ENCODE measurements at places on chromosomes 2 and 18.

GRCh38 chr2:3249476-3249962 is 128.1 kb downstream of the EIPR1 start:
- no peak for DNase-seq

DNA sequence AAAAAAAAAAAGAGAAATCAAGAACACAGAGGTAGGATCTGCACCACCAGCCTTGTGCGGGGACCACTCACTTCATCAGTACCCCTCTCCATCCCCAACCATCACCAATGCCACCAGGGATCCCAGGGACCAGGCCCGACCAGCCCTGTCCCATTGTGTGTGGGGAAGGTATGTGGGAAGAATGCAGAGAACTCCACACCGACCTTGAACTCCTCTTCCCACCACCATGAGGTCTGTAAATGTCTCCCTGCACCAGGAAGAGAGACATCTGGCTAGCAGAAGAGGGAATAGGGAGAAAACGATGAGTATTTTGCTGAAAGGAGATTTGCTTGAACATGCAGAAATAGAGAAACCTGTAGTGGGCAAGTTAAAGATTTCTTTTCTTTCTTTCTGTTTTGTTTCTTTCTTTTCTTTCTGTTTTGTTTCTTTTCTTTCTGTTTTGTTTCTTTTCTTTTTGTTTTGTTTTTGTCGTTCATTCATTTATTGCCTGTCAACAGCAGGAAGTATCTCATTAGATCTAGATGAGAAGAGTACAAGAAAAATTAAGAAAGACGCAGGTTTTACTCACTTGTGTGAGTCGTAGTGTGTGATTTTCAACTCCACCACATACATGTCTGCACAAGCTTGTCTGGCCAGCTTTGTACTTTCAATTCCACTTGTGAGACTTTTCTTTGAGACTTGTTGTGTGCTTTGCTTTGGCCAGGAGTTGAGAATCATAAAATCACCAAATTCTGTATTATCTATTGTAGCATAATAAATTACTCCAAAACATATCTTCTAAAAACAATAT is 179.8 kb upstream of the HAAO start:
- DNase-seq: no peak

GRCh38 chr18:9771261-9771976 is 63.3 kb downstream of the RAB31 start:
- DNase-seq: peak; percentile 32

GRCh38 chr2:50723286-50723938 is 308.5 kb downstream of the NRXN1 start:
- no peak for DNase-seq

- no peak for DNase-seq
Measured at GRCh38 chr2:182349268-182349667, 77.6 kb downstream of the PDE1A start.

DNA sequence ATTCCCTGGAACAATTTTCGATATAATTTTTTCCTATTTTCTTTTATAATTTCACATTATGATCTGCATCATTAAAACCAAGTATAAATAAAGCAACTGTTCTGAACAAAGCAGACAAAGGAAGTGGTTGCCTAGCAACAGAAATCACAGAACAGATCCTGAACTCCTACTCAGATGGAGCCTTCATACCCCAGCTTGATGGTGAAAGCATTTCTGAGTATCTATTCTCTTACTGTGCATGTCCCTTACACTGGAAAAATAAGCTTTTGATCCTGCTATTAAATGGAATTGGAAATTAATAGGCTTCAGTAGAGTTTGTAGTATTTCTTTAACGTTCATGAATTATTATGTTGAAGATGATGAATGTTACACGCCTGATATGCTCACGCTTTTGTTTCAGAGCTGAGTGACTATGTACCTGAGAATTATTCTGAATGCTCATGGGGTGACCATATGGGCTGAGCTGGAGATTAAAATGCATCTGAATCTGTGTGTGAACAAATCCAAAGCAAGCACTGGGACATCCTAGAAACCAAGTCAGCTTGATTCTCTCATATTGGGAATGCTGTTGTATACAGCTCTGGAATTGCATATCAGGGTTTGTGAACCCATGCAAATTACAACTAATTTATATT is 254.0 kb downstream of the KCNJ3 start:
- DNase-seq: no peak

DNA sequence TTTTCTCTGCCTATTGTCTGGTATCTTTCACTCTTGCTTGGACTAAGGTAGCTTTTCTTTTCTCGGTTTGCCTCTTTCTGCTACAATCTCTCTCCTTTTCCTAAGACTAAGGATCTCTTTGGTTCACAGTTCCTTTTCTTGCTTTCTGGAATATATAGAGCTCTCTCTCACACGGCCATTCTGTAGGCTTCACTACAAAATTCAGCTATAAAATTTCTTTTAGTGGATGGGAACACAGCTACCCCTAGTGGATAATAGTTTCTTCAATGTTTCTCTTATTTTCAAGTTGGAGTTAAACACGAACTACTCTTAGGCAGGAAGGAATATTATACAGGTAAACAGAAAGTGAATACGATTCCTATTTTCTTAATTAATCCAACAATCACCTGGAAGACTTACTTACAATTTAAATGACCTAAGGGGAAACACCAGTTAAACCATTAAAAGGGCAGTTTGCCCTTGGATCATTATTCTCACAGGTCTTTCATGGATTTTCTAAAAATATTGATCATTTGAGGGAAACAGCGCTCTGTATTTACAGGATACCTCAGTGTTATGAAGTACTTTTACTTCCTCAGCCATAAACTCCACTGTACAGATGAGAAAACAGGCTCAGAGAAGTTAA is 140.5 kb downstream of the LRP2 start:
- DNase-seq: no peak

DNA sequence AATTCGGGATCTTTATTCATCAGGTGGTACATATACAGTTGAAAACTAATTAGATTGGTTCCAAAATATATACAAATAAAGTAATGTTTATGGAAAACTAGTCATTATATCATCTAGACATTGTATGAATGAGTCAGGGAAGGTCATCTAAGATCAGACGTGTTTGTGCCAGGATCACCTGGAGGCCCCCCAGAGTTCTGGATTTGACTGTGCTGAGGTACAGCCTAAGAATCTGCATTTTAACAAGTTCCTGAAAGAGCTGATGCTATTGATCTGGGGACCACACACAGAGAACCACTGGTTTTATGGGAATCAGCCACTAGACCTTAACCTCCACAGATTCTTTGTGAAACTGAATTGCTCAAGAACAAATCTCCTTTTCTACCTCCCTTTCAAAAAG is 43.2 kb downstream of the PARD6G start:
- no peak for DNase-seq

- DNase-seq: no peak
Measured at GRCh38 chr2:2847209-2847676, 516.2 kb upstream of the MYT1L start.

- no peak for DNase-seq
Measured at GRCh38 chr2:167140767-167141166, 252.5 kb downstream of the XIRP2 start.

GRCh38 chr2:62266433-62267038 is 70.6 kb downstream of the B3GNT2 start:
- DNase-seq: no peak
